ENCODE measurements at places on chromosomes 16 and 17.

DNA sequence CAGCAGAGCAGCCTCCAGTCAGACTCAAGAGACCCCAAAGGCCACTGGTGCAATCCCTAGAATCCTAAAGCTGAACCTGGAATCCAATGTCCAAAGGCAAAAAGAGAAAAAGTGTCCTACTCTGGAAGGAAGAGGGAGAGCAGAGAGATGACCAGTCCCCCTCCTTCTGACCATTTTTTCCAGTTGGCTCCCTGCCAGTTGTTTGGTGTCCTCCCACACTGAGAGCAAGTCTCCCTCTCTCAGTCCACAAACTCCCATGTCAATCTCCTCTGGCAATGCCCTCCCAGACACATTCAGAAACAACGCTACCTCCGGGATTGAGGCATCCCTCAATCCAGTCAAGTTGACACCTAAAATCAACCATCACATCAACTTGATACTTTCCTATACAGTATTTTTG is 4.3 kb upstream of the CLEC19A start:
- no peak for DNase-seq

DNA sequence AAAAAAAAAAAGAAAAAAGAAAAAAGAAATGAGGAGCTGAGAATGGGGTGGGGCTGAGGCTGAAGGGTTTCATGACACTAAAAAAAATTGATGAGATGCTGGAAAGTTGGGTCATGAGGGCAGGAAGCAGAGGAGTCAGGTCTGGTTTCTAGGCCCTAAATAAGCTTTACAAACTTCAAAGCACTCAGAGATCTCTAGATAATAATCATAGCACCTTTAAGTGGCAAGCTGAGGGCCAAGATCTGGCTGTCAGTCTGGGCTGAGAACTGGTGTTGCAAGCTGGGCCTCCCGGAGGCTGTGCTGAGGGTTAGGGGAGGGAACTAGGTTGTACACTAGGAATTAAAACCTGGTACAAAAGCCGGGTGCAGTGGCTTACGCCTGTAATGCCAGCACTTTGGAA is 6.4 kb downstream of the ZNF764 start:
- DNase-seq: no peak

DNA sequence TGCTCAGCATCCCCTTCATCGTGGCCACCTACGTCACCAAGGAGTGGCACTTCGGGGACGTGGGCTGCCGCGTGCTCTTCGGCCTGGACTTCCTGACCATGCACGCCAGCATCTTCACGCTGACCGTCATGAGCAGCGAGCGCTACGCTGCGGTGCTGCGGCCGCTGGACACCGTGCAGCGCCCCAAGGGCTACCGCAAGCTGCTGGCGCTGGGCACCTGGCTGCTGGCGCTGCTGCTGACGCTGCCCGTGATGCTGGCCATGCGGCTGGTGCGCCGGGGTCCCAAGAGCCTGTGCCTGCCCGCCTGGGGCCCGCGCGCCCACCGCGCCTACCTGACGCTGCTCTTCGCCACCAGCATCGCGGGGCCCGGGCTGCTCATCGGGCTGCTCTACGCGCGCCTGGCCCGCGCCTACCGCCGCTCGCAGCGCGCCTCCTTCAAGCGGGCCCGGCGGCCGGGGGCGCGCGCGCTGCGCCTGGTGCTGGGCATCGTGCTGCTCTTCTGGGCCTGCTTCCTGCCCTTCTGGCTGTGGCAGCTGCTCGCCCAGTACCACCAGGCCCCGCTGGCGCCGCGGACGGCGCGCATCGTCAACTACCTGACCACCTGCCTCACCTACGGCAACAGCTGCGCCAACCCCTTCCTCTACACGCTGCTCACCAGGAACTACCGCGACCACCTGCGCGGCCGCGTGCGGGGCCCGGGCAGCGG is 3.2 kb downstream of the UTS2R start:
- no peak for DNase-seq

DNA sequence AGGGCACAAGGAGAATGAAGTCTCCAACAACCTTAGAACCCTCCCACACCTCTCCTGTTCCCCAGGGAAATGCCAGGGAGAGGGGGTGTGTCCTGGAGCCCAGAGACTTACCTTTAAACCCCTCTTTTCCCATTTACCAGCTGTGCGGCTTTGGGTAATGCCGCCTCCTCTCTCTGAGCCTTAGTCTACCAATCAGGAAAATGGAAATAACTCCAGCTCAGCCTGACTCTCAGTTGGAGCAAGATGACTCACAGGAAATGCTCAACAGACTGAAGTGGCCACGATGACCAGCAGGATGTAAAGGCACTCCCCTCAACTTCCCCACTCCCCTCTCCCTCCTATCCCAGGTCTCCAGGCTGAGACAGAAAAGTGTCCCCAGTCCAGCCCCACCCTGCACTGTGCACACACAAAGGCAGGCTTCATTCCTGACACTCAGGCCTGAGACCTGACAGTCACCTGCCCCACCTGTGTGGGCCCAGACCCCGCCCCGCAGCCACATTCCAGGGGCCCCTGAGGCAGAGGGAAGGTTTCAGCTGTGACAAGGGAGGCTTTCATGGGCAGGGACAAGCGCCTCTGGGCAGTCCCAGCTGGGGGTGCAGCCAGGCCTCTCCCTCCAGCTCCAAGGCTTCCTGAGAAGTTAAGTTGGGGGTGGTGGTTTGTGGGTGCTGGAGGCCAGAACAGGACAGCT is 3.0 kb upstream of the KRT15 start:
- DNase-seq: no peak

DNA sequence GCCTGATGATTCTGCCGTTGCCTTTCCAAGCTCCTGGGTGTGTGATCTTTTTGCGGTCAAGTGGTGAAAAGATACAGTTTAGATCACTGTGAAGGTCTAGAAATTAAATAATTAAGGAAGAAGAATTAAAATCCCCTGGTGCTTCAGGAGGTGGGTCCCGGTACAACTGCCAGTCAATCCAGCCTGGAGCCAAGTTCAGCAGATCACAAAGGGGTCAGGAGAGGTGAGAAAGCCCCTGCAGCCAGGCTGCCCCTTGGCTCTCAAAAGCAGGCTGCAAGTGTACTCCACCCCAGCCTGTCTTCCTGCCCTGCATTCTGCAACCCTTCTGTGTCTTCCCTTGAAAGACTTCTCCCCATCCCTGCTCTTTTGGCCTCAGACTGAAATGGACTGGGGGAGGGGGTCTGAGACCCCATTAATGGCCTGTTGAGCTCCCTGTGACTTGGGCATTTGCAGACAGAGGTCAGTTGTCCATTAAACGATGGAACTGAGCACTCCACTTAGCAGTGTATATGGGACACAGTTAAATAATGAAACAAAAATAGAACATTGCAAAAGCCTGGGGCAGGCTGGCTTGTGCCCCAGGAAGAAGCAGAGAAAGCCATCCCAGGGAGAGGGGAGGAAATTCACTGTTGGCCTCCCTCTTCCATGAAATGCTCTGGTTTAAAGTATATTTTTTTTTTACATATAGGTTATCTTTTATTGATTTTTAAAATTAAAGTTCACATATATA is 15.1 kb downstream of the CACNG5 start:
- DNase-seq: no peak

DNA sequence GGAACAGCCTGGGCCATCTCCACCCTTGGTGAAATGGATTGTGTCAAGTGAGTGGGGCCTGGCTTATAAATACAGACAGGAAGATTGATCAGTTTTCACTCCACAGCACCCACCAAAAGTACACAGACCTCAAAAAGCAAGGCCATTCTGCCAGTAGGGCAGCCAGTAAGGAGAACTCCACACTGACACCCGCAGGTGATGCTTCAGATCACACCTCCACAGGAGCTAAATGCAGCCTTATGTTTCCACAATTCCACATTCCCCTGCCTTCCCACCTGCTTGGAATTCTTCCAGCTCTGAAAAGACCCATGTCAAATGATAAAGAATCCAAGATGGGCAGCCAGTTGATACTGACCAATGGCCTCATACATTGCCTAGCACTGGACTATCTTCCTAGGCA is 191.1 kb downstream of the ZFHX3 start:
- no peak for DNase-seq

DNA sequence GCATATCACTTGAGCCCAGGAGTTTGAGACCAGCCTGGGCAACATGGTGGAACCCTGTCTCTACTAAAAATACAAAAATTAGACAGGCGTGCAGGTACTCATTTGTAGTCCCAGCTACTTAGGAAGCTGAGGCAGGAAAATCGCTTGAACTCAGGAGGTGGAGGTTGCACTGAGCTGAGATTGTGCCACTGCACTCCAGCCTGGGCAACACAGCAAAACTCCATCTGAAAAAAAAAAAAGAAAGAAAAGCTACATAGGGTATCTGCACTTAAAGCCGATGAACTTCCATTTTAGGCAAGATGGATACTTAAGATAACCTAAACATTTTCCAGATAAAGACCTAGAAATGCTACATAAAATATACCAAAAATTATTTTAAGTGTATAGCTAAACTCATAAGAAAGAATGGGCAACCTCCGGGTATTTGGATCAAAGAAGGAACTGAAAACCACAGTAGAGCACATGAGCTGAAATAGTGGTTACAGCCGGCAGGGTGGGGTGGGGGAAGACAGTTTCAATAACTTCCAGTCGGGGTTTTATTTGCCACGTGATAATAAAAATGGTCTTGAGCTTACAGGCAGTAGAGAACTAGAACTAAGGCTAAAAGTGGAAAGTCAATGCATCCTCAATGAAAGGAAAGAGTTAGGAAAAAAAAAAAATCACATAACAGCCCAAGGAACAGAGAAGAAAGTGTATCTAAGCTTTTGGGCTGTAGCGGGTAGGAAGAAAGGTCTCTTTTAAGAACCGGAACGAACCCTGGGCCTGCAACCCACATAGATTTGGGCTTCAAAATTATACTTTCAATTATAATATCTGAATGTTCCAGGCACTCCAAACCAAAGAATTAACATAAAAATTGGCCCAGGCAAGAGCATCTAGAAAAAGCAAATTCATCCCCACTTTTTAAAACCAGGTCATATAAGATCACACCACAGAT is 53.1 kb downstream of the CFDP1 start:
- DNase-seq: peak; percentile 42

DNA sequence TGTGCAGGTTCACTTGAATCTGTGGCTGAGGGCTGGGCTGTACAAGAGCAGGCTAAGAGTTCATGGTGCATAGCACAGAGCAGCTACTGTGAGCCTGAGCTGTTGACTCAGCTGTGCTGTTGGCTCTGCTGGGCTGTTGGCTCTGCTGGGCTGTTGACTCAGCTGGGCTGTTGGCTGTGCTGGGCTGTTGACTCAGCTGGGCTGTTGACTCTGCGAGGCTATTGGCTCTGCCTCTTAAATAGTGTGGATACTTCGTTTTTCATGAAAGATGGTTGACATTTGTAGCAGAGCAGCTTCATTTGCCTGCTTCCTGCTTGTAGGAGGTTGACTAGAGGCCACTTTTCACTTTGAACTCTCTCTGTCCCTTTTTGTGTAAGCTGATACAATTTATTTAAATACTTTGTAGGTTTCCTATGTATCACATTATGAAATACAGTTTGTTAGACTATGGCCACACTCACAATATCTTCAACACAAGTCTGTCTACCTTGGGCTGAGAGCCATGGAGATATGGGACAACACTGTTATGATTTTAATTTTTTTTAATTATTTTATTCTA is 40.3 kb upstream of the CCNF start:
- DNase-seq: no peak

GRCh38 chr17:35265566-35266141 is 22.8 kb downstream of the SLFN5 start:
- DNase-seq: no peak

DNA sequence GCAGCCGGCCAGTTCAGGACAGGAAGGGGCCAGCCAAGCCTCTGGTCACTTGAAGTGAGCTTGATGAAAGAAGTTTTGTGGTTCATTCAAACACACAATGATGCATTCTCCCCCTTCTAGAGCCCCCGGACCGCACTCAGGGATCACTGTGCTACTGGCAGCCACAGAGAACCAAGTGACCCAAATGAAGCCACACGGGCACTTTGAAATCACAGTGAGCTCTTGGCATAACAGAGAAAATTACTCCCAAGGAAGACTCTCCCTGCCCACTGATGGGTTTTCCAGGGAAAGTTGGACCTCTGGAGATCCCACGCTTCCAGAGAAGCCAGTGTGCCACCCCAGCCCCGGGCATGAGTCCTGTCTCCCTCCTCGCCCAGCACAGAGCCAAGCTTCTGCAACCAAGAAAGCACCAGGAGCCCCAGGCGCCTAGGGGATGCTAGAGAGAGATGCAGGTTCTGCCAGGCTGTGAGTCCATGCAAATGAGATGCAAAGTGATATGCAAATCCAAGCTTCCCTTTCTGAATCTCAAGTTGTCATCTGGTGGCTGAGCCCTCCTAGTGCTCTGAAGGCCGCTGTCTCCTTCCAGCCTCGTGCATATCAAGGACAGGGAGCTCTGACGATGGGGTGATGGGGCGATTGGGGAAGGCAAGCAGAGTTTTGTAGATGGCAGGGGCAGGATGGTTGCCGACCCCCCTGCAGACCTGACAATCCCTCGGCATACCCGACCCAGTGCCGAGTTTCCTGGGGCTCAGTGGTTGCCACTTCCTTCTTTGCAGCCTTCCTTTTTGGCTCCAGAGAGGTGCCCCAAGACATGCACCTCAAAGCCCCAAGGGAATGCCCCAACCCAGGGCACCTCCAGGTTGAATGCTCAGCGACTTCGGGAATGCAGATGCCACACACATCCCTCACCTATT is 59.7 kb upstream of the TNRC6C start:
- DNase-seq: no peak

GRCh38 chr17:77235370-77235941 is 94.7 kb downstream of the SEC14L1 start:
- DNase-seq: peak; percentile 62

GRCh38 chr16:68288252-68288650 is 22.5 kb downstream of the SLC7A6OS start:
- peak; percentile 47 for DNase-seq

GRCh38 chr17:45123930-45124796 is 8.2 kb downstream of the PLCD3 start:
- peak; percentile 84 for DNase-seq

- peak; percentile 63 for DNase-seq
These were observed 1.1 kb downstream of the KATNB1 start for GRCh38 chr16:57736419-57737351.

DNA sequence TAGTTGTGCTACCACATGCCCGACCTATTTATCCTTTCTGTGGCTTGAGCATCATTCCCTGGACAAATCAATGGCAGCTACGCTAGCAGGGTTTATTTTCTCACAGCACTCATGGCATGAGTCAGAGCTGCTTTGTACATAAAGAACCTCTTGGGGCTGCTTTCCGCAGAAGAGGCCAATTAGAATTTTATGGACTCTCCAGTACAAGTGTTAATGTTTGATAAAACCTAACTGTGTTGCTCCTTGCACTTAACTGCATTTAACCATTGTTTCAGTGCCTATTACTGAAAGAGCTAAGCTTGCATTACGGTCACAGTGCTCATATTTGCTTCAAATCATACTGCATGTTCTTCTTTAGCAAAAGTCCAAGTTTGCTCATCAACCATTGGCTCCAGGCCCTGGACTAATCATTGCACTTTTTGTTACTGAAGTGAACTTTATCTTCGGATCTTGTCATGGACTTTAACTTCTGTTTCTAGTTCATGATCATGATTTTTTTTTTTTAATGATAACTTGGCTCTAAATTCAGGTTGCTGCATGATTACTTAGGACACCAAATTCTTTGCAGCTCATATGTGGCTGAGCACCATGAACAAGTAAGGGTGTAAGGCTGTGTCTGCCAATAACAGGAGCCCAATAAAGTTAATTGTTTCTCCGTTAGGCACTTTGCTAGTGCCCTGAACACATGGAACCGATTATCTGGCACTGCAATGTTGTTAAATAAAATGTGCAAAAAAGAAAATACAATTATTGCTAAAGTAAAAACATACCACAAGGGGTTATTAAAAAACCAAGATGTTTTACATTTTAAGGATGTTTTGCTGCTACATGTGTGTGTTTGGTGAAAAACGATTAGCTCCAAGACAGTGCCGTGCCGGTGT is 492.2 kb downstream of the KCNJ2 start:
- peak; percentile 22 for DNase-seq

Data from myocyte (in vitro differentiated cells).